Renal pelvis (tissue), 12 donors: ENCODE measurements at places on chromosomes 6 and 20.

GRCh38 chr6:14730654-14731053, 515.2 kb upstream of the JARID2 start:
- no peak for DNase-seq

DNA sequence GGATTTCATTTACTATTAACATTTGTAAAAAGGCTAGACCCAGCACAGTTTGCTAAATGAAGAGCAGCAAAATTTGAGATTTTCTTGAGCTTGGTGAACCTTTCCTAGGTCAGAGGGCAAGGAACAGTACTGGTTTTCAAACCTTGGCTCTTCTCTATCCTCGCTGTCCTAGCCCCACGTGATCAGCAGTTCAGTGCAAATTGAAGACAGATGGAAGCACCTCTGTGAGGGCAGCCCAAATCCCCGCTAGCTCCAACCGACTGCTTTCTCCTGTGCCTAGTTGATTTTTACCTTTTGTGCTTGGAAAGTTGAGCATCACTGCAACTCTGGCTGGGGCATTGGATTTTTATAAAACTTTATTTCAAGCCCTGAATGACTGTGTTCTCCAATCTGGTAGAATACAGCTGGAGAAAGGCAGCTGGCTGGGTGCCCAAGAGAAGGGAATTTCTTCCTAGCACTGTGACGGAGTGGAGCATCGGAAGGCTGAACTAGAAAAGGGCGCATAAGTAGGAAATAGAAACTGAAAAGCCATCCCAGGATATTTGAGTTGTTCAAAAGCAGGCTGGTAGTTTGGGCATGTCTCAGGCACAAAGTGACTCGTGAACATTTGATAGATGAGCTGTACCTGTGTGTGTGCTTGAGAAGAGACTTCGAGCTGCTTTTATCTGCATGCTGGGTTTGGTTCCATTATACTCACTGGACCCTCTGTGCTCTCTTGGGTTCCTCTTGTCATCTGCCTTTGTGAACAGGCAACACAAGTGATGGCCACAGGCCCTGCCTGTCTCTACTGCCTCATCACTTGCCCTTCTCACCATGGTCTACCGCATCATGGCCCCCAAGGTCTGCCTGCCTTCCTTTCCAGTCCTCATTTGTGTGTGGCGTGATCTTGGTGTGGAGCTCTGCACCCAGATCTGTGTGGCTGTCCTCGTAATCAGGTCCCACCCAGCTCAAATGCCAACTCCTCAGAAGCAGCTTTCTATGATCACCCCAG, 2.3 kb downstream of the RNF114 start:
- DNase-seq = no peak

GRCh38 chr6:34722451-34722850, 25.9 kb upstream of the ILRUN start:
- no peak for DNase-seq

- DNase-seq = no peak
Observed at GRCh38 chr6:153301602-153302001, 170.5 kb upstream of the RGS17 start.

- no peak for DNase-seq
Observed at GRCh38 chr6:157987788-157988699, 6.4 kb downstream of the SYNJ2 start.

DNA sequence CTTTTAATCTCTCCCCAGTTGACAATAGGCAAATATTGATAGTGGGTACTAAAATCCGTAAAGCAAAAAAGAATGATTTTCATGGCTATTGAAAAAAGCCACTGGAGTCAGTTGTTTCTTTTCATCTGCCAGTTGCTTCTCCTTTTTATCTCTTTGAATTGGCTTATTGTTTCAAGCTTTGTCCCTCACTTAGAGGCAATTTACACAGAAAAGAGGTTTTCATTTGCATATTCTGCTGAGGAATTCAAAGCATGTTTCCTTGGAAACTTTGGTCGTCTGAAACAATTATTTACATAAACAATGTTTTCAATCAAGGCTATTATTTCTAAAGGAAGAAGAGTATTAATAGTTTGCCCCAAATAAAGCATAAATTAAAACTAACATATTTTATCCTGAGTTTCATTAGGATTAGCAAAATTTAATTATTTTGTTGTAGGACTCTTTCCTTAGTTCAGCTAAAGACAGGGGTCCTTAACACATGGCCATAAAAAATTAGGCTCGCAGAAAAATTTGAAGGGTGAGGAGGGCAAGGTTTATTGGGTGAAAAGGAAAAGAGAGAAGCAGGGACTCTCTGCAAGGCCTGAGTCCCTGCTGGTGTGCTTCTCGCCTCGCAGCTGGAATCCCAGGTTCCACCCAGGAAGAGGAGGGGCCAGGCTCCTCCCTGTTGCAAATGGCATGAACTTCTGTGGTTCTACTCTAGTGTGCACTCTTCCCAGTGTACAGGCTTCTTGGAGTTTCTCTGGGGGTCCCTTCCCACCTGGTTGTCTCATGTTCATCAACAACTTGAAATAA, 138.8 kb upstream of the LAMA2 start:
- no peak for DNase-seq

DNA sequence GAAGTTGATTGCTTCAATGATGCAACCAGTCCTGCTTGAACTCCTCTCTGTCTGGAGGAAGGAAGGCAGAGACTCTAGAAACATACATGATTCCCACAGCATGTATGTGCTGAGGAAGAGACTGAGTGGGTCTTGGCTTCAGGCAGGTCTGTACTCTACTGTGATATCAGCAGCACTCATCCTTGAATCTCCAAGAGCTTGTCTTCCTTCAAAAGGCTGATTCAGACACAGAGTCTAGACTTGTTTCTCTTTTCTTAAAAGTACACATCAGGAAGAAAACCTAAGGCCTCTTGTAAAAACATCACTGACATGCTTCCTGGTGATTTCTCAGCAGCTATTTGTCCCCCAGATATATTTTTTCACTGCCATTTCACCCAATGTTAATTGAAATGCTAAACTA, 155.7 kb upstream of the HEY2 start:
- no peak for DNase-seq

DNA sequence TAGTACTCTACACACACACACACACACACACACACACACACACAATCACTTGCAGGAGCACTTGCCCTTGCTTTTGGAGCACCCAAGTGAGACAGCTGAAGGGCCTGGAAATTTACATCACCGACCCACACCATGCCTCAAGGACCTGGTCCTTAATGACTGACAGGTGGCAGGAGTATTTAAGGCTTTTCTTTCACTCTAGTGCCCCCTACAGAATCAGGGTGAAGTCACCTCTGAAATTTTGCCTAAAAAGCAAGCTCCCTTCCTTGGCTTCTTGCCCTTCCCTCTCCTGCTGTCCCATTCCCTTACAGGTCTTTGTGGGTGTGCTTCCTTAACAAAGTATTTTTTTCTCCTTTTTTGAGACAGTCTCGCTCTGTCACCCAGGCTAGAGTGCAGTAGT, 353.5 kb upstream of the IRAK1BP1 start:
- no peak for DNase-seq

DNA sequence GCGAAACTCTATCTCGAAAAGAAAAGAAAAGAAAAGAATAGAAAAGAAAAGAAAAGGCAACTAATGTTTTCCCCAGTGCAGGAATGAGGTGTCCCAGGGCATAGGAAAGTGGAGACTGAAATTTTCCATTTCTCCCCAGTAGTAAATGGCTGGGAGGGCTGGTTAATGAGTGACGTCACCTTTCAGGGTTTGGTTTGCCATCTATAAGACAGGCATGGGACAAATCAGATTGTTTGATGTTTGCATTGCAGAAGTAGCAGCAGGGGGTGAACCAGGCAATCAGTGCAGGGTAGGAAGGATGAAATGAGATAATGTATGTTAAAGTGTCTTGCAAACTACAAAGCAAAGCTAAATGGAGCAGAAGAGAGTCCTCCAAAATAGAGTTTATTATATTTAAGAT, 533.4 kb downstream of the PKHD1 start:
- no peak for DNase-seq

DNA sequence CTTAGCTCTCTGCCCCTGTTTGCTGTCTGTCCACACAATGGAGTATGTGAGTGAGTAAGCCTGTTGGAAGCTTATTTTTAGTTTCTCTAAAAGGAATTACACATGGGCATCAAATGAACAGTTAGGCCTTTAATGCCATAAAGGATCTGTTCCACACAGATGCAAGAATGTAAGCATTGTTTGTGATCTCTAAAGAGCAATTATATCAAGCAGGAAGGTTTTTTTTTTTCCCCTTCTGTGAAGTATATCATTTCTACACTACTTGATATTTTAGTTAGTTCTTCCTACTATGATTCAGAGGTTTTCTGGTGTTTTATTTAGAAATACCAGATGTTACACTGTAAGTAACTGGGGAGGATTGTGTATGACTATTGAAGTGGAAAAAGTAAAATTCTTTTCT, 627.5 kb downstream of the COL12A1 start:
- no peak for DNase-seq

- DNase-seq = no peak
Observed at GRCh38 chr20:43533060-43533459, 25.6 kb downstream of the L3MBTL1 start.

DNA sequence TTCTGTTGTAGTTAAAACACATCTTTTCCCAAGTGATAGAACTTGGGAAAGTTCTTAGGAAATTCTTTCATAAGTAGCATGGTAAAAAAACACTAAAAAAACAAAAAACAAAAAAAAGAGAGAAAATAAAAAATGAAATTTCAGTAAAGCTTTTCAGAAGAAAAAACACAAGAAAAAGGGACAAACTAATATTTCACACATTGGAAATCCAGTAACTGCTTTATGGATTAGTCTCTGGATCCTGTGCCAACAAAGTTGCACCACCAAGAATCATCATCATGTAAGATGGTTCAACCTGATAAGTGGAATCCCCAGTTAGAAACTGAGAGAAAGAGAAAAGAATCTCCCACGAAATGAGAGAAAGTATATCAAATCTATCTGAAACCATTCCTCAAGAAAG, 144.2 kb downstream of the GMDS start:
- no peak for DNase-seq

DNA sequence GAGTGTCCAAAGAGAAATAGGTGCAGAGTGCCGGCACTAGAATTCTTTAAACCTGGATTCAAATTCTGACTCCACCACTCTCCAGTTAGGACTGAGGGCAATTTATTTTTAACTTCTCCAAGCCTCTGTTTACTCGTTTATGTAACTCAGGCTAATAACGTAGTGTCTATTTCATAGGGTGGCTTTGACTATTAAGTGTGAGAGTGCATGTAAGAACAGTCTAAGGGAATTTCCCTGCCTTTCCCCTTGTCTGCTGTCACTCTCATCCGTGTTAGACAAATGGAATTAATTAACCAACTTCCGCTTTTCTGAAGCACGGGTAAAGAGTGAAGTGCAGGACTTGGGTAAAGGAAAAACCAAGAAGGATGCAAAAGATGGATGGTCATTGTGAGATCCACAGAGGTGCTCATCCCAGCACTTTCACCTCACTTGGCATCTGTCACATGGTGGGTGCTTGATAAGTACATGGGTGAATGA, 4.1 kb upstream of the ZKSCAN8 start:
- DNase-seq = peak; percentile 17

- no peak for DNase-seq
Observed at GRCh38 chr6:165045631-165046030, 263.8 kb downstream of the C6orf118 start.

- no peak for DNase-seq
Observed at GRCh38 chr6:139765825-139766285, 391.4 kb upstream of the CITED2 start.

DNA sequence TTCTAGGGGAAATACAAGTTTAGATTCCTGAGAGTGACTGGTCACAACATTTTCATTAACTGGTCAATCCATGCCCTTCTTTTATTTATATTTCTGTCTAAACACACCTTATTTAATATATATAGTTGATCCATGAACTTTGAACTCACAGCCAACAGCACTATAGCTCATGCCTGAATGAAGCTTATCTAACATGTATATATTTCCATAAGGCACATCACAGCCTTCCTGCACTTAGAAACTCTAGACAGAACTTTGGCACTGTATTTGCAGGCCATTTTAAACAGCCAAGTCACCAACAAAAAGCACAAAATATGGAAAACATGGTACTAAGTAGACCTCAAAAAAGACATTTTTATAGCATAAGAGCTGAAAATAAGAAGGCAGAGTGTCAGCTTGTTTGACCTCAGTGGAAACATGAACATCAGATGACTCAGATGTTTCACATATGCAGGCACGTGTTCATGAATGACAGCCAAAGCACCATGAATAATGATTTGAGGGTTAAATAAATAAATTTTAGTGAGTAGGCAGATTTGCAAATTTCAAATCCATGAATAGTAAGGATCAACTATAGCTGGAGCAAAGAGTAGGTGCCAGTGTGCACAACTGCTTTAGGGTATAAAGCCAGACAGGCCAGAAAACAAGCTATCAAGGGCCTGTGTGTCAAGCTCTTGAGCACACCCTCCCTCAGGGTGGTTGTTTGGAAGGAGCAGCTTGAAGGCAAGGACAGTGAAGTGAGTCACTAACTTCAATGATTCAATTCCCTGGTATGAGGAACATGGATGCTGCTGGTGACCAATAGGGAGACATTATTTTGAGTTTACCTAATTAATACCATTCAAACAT, 88.9 kb upstream of the NT5E start:
- DNase-seq = no peak

DNA sequence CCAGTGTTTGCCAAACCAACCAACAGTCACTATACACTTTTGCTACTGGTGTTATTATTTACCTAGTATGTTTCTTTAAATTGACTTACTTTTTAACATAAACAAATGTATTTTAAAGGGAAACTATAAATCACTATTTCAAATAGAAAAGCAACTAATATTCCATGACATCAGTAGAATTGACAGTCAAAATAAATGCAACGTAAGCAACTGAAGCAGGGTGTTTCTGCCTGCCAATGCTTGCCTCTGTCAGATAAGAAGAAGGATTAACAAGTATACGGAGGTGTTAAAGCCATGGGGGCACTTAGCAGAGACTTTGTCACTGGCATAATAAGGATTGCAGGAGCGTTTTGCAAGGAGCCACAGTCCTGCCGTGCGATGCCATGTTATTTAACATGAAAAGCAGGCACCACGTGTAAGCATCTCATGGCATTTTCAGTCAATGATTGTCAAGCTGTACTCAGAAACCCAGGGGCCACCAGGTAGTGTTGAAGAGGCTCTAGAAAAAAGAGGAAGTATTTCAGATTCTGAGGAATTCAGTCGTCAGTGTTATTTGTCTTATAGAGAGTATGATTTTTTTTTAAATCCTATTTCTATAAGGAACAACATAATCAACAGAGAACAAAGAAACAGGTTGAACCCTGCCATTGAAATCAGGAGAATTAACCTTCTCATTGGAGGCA, 131.7 kb downstream of the BFSP1 start:
- no peak for DNase-seq

DNA sequence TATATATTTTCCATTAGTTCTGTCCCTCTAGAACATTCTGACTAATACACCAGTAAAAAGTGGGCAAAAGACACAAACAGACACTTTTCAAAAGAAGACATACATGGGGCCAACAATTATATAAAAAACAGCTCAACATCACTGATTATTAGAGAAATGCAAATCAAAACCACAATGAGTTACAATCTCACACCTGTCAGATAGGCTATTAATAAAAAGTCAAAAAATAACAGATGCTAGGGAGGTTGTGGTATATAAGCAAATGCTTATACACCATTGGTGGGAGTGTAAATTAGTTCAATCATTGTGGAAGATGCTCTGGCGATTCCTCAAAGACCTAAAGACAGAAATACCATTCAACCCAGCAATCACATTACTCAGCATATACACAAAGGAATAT, 1707.8 kb downstream of the GRIK2 start:
- no peak for DNase-seq
